Daoy (cell line): ENCODE measurements at places on chromosomes 6 and 20. TPM values are rescaled to one million over a fixed set of nuclear protein-coding genes. Genes with fewer than 3 reads are reported as not detected.

Gene WFDC5
- not detected in 2 replicates for total RNA-seq

- DNase-seq: no peak
These were observed 93.9 kb downstream of the BFSP1 start for GRCh38 chr20:17437251-17437650.

DNA sequence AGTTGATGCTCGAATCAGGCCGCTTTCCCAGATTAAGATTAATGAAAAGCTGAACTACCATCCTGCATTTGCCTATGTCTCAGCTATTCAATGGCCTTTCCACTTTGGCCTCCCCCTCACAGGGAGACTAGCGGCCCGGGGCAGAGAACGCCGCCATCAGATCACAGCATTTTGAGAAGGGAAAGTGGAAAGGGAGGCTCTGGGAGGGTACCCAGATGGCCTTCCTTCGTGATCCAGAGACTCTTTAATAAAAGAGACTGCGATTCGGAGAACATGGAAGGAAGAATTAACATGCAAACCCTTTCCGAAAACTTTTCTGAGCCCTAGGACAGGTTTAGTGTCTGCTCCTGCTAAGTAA is 533 bp downstream of the MRPS18A start:
- no peak for DNase-seq

DNA sequence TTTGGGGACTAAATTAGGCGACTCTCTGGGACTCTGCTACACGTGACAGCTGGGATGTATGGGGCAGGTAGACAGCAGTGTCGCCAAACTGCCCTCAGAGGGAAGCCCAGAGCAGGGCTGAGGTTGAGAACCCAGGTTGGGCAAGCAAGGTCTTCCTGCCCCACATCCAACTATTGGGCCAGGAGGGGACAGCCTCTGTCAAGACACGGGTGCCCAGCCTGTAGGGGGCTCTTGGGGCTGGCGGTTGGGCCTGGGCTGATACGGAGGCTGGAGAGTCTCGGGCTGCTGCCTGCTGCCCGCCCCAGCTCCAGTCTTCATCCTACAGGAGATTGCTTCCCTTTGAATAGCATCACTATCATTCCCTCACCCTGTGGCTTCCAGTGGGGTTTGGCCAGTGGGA is 33.3 kb downstream of the CPNE5 start:
- DNase-seq: no peak

DNA sequence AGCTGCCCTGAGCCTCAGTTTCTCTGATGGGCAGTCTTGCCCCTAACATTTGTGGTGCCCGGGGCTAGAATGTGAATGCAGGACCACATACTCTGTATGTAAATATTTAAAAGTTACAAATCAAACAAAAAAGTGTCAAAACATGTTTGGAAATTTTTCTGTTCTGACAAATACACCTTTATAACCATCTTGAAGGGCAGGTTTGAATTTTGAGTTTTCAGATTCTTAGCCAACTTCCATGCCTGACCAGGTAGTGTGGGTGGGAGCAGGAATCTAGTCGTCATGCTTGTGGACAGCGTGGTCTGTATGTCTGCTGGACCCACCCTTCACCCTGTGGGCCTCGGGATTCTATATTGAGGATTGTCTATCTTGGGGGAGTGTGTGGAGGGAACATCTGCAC is 325.1 kb downstream of the SOX4 start:
- no peak for DNase-seq

- peak; percentile 37 for DNase-seq
These were observed 1.7 kb upstream of the NKX2-2 start for GRCh38 chr20:21515300-21516179.

DNA sequence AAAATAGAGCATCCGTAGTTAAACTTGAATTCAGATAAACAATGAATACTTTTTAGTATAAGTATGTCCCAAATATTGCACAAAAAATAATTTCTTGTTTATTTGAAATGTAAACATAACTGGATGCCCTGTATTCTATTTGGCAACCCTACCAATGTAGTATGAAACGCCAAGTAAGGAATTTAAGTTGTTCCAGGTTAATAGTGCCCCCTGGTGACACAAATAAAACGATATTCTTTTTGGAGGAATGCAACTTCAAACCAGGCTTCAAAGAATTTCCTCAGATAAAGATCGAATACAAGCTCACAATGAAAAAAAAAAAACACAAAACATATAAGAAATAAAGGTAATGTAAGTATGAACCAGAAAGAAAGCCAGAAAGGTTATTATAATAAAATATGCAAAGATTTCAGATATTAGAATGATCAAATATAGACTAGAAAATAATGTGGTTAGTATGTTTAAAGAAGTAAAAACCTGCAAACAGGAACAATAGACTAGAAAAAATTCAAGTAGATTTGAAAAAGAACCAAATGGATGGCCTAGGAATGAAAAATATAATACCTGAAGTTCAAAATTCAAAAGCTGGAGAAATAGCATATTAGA is 18.4 kb upstream of the AKAP7 start:
- DNase-seq: peak; percentile 38

DNA sequence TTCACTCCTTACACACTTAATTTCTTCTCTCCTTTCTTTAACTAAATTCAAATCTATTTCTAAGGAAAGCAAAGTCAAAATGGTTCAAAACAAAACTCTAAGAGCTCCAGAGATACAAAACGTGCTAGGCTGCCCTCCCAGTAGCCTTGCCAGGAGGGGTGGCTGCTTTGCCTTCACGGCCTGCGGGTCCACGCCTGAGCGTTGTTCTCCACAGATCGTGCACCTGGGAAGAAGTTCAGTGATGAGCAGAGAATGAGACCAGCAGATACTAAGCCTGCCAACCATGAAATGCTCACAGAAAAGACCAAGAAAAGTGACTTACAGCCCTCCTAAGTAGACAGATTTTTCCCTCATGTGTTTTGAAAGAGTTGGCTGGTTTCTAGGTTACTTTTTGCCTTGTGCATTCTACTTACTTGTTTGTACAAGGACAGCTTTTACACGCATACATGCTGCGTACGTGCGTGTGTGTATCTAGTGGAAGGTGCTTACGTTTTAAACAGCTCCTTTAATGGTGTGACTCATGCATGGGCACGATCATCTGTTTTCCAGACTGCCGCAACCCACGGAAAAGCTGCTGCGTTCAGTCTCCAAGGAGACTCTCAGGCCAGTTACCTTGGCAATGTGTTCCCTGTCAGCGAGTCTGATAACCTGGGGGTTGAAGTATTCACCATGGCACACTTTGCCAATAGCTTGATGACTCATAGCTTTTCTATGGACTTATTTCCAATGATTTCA is 32.4 kb upstream of the PBOV1 start:
- peak; percentile 68 for DNase-seq

- no peak for DNase-seq
These were observed 4.3 kb downstream of the TJAP1 start for GRCh38 chr6:43481591-43482236.

DNA sequence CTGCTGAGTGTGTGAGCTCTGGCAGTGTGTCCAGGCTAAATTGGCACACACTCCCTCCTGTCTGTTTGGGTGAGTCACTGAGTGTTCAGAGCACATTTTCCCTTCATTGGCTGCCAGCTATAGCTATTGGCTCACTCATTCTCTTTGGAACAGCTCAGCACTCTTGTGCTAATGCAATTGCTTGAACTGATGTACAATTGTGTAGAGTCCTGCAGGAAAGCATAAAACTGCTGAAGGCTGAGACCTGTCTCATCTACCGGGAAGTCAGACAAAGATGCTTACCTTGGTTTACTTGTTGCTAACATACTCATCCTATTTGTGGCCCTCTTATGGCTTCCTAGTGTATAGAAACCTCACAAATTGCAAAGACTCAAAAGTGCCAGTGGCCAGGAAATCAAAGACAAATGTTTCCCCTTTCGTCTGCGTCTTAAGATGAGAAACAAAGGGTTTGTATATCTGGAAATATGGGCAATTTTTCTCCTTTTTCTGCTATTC is 351.0 kb downstream of the BCKDHB start:
- peak; percentile 90 for DNase-seq

- no peak for DNase-seq
These were observed 98.9 kb downstream of the PDSS2 start for GRCh38 chr6:107360476-107360875.

DNA sequence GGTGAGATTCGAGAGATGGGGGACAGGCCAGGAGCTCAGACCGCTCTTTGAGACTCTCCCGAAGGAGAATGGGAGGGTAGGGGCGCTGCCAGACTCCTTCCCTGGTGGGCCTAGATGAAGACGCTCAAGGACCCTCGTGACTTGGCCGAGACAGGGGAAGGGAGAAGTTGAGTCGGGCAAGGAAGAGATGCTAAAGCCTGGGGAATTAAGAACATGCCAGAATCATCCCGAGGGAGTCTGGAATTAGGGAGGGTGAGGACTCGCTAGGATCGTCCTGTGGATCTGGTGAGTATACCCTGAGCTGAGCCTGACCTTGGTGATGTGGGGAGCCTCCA is 529 bp downstream of the UBE2C start:
- DNase-seq: no peak
